ENCODE measurements at places on chromosomes 13 and 19.

DNA sequence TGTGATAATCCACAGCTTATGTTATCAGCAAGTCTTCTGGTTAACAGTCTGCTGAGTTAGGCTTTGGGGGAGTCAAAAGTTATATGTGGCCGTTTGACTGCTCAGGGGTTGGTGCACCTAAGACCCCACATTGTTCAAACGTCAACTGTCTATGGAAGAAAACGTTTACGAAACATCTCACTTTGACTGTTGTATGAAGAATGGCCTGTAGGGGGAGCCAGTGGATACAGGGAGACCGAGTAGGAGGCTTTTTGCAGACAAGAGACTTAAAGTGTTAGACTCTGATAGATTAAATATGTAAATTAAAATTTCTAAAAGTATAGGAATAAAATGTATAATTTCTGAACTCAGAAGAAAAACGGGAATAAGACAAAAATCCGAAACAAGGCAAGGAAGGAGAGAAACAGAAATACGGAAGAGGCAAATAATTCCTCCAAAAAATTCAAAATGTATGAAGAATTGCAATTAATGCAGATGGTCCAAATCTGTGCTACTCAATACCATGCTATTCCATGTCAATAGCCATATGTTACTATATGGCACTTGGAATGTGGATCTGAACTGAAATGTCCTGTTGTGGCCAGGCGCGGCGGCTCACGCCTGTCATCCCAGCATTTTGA lies 37.8 kb downstream of the TNFSF14 start:
- peak; percentile 86 for DNase-seq

GRCh38 chr19:38942471-38943181 lies 11.9 kb downstream of the MRPS12 start:
- DNase-seq: no peak

- DNase-seq: no peak
These were observed 402.7 kb downstream of the TBC1D4 start for GRCh38 chr13:75079226-75079625.

DNA sequence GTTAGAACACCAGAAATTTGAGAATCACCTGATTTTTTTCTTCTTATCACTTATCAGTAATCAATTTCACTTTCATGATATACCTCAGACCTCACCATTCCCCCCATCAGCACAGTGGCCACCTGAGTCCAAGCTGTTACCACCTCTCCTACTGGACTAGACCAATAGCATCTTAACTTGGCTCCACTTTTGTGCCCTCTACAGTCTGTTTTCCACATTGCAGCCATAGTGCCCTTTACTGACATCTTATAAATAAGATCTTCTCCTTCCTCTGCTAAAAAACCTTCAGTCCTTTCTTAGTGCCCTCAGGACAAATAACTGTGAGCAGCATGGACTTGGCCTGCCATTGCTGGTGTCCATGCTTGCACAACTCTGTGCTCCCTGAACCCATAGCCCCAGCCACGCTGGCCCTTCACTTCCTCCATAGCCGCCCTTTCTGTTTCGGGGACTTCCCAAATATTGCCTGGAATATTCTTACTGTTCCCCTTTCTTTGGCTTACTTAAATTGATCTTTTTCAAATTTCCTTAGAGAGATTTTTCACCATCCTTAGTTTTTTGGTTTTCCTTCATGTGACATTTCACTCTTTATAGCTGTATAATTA lies 380.8 kb downstream of the LMO7 start:
- DNase-seq: no peak

GRCh38 chr19:21587117-21587461 lies 81.7 kb downstream of the ZNF429 start:
- no peak for DNase-seq

Data from CD4-positive, alpha-beta T cell treated with Interleukin-6 at 100 ng/mL for 8 hours (primary cell).